ENCODE measurements at places on chromosomes 7 and 10. TPM values are rescaled to one million over a fixed set of nuclear protein-coding genes. Genes with fewer than 3 reads are reported as not detected.

NCF1 gene
- not detected for total RNA-seq

ZNF33A gene
- total RNA-seq, result 17.8 TPM

GLI3 gene
- total RNA-seq, result not detected

SH3PXD2A gene
- 8.5 TPM for total RNA-seq

GIMAP7 gene
- 40.5 TPM for total RNA-seq

CFAP46 gene
- total RNA-seq, result not detected

CACUL1 gene
- total RNA-seq, result 27.6 TPM

XRCC2 gene
- 28.5 TPM for total RNA-seq

DNA sequence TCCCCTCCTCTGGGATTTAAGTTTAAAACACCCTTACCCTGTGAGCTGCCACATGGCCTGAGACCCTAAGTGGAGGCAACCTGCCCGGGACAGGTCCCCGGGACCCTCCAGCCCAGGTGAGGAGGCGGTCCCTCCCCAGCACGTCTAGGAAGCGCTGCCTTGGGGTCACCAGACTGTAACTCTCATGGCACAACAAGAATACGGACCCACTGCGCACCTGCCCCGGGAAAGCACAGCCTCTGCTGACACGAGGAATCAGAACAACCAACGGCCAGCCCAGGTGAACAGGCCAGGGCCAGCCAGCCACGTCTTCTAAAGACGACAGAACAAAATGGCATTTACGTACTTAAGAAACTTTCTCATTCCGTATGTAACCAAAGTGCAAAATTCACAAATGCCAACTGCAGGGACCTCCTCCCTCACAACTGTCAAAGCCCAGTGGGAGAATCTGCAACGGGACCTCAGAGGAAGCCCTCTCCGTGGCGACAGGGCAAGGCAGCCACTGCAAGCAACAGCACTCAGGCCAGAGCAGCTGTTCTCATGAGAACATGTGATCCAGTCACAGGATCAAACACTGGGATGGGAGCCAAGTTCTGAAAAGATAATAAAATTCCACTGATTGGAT is 208.4 kb downstream of the DIP2C start:
- no peak overlapping the region for H3K27ac ChIP-seq
- DNase-seq, result no peak
- no peaks in the 10 kb centered on the region for H3K27me3 ChIP-seq
- H3K4me3 ChIP-seq, result no peak overlapping the region
- peaks cover 11% of the 10 kb centered on the region for H3K36me3 ChIP-seq
- peaks cover 12% of the 10 kb centered on the region for H3K4me1 ChIP-seq

DNA sequence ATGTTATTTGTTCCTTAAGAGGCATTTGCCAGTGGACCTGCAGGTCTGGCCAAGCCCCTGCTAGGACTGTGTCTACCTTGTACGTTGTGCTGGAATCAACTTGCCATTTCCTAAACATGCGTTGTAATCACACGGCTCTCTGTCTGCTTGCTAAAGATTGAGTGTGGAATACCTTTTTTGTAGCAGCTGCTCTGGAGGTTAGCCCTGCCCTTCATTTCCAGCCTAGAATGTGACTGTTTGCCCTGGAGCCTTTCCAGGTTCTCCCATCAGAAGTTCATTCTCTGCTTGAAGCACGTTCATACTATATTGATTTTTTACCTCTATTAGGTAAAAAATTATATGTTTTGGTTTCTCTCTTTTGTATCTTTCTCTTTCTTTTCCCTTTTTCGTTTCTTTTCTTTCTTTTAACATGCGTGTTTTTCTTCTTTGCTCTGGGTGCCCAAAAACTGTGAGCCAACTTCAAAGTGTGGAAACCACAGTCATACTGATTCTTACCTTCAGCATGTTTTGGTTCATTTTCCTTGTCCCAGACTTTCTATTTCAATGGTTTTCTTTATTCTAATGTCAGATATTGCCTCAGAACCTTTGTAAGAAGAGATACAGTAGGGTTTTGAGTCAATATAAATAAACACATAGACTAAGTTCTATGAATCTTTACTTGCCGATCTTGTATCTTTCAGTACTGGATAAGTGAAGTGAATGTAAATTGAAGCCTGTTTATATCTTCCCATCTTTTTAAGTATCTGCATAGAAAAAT is 111.9 kb upstream of the RPA3 start:
- H3K27me3 ChIP-seq, result peaks cover 2% of the 10 kb centered on the region
- peaks cover 5% of the 10 kb centered on the region for H3K36me3 ChIP-seq
- H3K27ac ChIP-seq, result no peak overlapping the region
- peaks cover 2% of the 10 kb centered on the region for H3K4me1 ChIP-seq

DNA sequence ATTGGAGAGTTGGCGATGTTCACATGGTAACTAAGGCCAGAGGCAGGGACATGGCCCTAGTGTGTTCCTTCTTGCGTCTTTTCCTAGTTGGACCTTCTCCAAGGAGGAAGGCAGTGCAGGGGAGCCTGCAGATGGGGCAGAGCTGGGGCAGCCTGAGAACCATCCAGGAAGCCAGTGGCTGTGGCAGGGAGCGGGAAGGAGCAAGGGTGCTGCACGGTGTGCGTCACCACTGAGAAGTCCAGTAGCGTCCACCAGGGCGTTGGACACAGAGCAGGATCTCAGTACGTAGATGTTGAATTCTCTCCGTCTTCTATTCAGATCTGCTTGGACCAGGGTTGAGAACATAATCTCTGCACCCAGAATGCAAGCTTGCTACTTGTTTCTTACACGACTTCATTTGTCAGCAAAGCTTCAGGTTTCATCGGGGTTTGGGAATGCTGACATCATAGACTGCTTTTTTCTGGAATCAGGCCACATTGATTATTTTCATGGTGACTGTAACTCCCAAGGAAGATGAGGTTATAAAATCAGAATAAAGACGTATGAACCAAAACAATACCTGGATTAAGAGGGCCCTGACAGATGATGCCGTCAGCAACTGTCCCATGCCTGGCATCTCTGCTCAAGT is 130.3 kb downstream of the HECW1 start:
- no peak for DNase-seq
- no peaks in the 10 kb centered on the region for H3K4me1 ChIP-seq
- H3K27me3 ChIP-seq, result peaks cover 6% of the 10 kb centered on the region

DNA sequence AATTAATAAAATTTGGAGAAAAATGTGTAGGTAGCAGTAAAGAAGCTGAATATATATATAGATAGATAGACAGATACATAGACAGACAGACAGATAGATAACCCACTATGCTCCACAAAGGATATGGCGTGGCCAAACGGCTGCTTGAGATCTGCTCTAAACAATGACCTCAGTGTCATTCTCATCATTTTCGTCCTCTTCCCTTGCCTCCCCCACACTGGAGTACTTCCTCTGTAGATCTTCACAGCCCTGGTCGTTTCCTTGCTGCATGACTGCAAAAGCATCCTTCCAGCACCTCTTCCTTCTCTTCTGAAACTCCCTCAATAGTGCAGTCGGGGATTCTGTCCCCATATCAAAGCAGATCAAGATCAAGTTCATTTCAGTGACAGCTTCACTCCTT is 35.6 kb upstream of the ATP6V0A4 start:
- no peak for DNase-seq
- H3K27me3 ChIP-seq, result peaks cover 7% of the 10 kb centered on the region
- peaks cover 6% of the 10 kb centered on the region for H3K4me1 ChIP-seq

- H3K4me1 ChIP-seq, result no peaks in the 10 kb centered on the region
- no peak overlapping the region for H3K27ac ChIP-seq
- H3K4me3 ChIP-seq, result no peak overlapping the region
- no peaks in the 10 kb centered on the region for H3K36me3 ChIP-seq
- DNase-seq, result no peak
These were observed 58.0 kb downstream of the CLRN3 start for GRCh38 chr10:127834791-127835190.

DNA sequence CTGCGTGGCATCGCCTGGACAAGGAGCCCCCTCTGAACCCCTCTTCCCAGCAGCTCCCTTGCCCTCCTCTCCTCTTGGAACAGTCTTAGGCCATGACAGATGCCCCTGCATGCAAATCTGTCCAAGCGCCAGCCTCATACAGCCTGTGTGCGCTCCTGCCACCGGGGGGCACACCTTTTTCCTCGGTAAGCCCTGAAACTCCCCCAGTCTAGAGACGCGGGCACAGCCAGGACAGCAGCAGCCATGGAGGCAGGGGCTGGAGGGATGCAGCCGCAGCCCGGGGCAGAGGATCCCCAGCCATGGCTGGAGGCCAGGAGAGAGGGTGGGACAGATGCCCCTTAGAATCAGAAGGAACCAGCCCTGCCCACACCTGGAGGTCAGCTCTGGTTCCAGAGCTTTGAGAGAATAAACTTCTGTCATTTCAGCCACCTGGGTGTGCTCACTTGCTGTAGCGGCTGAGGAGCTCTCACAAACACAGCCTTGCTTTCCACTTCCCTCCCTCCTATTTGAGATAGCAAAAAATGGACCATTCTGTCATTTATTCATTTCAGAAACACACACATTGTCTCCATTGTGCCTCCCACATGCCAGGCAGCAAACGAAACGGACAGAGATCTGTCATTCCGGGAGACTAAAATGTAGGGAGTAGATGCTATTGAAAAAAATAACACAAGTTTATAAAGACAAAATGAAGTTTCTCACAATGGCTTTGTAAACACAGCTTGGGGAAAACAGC is 241.5 kb downstream of the WDR37 start:
- no peaks in the 10 kb centered on the region for H3K36me3 ChIP-seq
- peaks cover 10% of the 10 kb centered on the region for H3K27me3 ChIP-seq
- no peaks in the 10 kb centered on the region for H3K4me1 ChIP-seq
- no peak for DNase-seq

DNA sequence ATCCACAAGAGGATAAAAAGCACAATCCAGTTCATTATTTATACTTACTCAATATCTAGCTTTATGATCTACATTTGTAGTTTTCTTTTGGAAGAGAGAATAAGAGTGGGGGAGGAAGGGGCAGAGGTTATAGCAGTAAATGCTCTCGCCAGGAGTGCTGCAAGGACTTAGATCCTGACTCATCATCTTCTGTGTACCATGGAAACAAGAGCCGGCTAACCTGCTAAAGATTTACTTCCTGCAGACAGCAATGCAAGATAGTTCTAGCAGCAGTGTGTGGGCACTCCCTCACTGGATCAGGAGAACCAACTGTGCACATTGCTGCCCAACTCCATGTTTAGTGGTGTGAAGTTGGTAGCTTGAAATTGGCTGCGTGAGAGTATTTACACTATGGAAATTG is 47.7 kb upstream of the TRIL start:
- no peak for DNase-seq
- no peaks in the 10 kb centered on the region for H3K27me3 ChIP-seq
- no peak overlapping the region for H3K4me3 ChIP-seq

GRCh38 chr7:142863891-142864685 is 9.2 kb downstream of the EPHB6 start:
- no peak for DNase-seq
- H3K27me3 ChIP-seq, result peaks cover 4% of the 10 kb centered on the region
- H3K4me1 ChIP-seq, result no peaks in the 10 kb centered on the region
- H3K27ac ChIP-seq, result no peak overlapping the region
- H3K4me3 ChIP-seq, result no peak overlapping the region

DNA sequence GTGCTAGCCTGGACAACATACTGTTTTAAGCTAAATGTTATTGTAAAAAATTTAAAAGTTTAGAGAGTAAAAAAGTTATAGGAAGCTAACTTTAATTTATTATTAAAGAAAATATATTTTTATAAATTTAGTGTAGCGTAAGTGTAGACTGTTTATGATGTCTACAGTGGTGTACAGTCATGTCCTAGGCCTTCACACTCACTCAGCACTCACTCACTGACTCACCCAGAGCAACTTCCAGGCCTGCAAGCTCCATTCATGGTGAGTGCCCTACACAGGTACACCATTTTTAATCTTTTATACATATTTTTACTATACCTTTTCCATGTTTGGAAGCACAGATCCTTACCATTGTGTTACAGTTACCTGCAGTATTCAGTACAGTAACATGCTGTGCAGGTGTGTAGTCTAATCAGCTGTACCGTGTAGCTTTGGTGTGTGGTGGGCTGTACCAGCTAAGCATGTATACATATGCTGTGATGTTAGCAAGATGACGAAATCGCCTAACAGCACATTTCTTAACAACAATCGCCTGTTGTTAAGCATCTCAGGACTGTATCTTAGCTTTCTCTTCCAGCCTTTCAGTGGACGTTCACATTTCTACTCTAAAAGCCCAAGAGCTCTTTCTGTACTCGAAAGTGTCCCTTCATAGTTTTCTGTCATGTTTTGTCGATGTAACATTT is 12.5 kb downstream of the RNF32 start:
- H3K36me3 ChIP-seq, result peaks cover 1% of the 10 kb centered on the region
- H3K4me1 ChIP-seq, result peaks cover 11% of the 10 kb centered on the region
- no peak for DNase-seq
- peaks cover 20% of the 10 kb centered on the region for H3K27me3 ChIP-seq

DNA sequence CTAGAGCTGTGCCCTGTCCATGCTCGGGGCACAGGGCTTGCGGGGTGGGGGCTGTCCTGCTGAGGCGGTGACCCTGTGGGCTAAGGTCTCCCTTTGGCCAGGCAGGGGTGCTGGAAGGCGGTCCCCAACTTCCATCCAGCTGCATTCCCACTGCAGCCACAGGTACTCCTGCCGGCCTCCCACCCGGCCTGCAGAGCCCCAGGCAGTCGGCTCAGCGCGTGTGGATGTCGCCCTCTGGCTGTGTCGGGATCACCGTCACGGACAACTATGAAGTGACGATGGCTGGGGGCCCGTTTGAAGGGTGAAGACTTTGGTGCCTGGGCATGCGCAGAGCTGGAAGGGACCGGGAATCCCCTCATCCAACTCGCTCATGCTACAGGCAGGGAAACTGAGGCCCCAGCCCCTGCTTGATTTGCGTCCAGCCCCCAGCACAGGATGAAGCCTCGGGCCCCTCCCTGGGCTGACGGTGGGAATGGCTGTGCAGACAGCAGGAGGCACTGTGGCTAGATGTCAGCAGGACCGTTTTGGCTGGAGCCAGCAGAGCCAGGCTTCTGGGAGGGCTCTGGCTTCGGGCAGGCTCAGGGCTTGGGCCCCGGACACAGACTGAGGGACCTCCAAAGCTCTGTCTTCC is 2.3 kb upstream of the TMEM184A start:
- no peak overlapping the region for H3K27ac ChIP-seq
- no peak for DNase-seq
- H3K4me1 ChIP-seq, result no peaks in the 10 kb centered on the region
- H3K27me3 ChIP-seq, result no peaks in the 10 kb centered on the region
- H3K4me3 ChIP-seq, result no peak overlapping the region
- no peaks in the 10 kb centered on the region for H3K36me3 ChIP-seq
